Kidney tubule cell (primary cell): ENCODE measurements at places on chromosomes 7 and 10.

- no peak for DNase-seq
Measured at GRCh38 chr7:43130347-43130746, 17.9 kb downstream of the HECW1 start.

DNA sequence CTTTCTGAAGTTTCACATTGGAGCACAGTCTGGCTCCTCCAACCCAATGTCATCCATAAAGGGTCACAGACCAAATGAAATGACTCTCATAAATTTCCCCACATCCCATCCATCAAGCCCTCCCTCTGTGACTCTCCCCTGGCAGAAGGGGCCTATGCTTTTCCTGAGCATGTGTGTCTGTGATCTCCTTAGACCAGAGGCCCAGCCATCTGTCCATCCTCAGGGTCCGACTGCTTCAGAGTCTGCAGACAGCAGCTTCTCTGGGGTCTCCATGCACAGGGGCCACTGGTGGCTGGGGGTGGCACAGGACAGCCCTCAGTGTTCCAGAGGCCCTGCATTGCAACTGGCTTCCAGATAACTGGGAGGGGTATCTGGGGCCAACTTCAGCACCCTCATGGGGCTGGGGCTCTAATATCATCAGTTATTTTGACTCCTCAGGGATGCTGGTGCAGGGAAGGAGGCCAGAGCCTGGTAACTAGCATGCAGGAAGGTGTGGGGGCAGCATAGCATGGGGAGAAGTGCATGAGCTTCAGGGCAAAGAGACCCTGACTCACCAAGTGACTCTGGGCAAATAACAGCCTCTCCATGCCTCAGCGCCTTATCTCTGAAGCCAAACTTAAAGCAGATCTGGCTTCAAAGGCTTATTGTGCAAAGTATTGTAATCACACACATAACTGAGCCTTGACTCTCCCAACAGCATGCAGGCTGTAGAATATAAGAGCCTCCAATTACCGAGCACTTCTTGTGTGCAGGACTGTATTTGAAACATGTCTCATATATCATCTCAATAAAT, 266.9 kb downstream of the GRID1 start:
- DNase-seq = no peak

DNA sequence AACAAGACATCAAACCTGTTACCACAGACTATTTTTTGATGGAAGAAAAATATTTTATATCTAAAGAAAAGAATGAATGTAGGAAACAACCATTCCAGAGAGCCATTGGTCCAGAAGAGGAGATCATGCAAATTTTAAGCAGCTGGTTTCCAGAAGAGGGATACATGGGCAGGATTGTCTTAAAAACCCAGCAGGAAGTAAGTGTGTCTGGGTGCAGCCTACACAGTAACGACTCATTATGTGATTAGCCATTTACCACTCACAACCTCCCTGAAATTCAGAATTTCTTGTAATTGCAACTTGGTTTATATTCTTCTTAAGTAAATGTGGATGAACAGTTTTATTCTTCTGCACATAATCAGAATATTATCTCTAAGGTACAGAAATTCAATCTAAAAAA, 46.2 kb downstream of the NOC3L start:
- peak; percentile 21 for DNase-seq

GRCh38 chr7:116426428-116427156, 72.9 kb upstream of the CAV2 start:
- DNase-seq = peak; percentile 89

DNA sequence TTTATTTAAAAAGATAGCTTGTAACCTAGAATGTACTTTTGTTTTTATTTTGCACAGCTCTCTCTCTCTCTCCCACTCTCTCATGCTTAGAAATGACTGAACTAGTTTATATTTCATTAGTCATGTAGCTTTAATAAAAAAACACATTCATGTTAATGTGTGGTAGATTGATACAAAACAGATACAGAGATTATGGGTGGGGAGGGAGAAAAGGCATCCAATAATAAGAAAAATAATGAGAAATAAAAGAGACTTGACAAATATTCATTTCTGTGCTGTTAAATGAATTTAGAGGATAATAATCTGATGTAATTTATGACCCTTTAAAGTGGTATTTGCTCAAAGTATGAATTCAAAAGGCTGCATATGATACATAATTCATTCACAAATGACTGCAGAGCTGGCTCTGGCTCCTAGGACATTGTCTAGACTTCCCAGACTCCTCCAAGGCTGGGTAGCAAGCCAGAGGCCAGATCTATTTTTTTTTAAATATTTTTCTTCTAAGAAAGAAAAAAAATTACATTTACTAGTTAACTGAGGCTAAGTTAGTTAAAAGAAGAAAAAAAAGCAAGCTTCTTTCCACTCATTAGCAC, 105.7 kb upstream of the DNAJB12 start:
- no peak for DNase-seq

DNA sequence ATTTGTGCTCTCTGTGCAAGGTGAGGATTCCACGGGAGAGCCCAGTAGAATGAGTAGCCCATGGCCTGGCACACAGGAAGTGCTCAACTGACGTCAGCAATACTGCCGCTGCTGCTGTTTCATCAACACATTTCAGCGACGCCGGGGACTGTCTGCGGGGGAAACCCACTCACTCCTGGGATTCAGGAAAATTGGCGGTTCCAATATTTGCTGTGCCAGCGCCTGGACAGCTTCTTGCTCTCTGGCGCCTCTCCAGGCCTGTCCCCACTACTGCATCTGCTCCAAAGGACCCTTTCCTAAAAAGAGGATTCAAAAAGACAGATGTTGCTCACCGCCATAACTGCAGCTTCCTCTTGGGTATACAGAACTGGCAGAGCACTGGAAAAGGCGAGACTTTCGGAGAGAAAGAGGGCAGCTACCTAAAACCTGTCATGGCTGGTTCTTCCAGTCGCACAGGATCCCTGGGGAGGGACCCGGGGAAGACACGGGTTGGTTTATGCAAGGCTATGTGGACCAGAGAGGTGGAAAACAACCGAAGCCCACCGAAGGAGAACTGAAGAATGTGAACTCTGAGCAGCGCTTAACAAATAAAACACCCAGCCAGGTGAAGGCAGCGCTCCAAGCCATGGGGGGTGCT, 39.7 kb upstream of the ENO4 start:
- DNase-seq = peak; percentile 40

DNA sequence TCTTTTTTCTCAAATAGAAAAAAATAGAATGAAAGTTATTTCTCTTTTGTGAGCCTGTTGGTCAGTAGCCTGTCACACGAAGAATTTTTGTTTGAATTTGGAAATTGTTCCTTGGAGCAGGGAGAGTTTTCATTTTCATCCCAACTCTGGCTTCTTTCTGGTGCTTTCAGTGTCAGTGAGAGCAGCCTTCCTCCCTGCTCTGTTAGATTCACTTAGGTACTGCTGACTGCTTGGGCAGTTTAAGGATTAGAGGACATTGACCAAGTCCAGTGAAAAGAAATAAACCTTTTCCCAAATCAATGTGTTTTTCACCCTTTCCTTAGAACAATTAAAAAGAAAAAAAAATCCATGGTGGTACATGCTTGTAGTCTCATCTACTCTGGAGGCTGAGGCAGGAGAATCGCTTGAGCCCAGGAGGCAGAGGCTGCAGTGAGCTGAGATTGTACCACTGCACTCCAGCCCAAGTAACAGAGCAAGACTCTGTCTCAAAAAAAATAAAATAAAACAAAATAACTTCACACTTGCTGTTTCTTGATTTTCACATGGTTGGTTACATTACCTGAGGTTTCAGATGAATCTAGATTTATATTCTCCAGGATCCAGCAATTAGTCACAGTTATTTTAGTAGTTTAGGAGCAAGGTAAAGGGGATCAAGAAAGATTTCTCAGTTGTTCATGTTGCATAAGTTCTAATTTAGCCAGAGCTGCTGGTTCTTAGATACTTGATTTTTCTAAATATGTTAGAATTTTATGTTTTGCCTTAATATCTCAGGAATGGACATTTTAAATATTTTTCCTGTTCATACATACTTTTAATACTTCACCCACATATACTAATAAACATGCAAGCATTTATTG, 63.1 kb downstream of the ZNRF2 start:
- no peak for DNase-seq

DNA sequence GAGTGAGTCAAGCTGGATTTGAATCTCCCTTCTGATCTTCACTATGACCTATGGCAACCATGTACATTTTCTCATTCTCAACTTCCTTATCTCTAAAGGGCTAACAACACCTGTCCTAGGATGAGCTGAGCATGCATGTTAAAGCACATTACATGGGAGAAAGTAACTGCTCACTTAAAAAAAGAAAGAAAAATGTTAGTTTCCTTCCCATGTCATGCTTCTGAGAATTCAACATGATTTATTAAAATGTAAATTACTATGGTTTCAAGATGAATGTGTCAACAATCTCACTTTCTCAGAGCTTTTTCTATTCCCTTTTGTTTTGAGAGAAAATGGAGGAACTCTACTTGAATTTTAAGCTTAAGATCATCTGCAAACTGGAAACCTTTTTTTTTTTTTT, 295.3 kb downstream of the SKIDA1 start:
- DNase-seq = no peak

DNA sequence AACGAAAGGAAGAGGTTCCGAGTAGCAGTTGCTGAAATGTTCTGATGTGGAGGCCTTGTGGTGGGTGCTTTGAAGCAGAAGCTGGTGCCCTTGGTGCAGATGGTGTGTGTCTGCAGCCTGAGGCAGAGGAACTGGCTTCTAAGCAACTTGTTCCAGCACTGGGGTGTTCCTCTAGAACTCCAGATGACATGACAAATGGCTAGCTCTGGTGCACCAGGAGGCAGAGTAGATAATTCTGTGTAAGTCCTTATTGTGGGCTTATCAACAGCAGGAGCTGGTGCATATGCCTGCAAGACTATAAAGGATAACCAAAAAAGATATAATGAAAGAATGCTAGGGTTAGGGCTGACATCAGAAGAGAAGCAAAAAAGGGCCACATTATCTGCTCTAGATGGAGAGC, 76.5 kb downstream of the ARL5B start:
- DNase-seq = no peak

- DNase-seq = no peak
Measured at GRCh38 chr7:135192914-135193536, 18.3 kb downstream of the WDR91 start.

- DNase-seq = no peak
Measured at GRCh38 chr10:68446179-68446578, 25.6 kb downstream of the DNA2 start.

DNA sequence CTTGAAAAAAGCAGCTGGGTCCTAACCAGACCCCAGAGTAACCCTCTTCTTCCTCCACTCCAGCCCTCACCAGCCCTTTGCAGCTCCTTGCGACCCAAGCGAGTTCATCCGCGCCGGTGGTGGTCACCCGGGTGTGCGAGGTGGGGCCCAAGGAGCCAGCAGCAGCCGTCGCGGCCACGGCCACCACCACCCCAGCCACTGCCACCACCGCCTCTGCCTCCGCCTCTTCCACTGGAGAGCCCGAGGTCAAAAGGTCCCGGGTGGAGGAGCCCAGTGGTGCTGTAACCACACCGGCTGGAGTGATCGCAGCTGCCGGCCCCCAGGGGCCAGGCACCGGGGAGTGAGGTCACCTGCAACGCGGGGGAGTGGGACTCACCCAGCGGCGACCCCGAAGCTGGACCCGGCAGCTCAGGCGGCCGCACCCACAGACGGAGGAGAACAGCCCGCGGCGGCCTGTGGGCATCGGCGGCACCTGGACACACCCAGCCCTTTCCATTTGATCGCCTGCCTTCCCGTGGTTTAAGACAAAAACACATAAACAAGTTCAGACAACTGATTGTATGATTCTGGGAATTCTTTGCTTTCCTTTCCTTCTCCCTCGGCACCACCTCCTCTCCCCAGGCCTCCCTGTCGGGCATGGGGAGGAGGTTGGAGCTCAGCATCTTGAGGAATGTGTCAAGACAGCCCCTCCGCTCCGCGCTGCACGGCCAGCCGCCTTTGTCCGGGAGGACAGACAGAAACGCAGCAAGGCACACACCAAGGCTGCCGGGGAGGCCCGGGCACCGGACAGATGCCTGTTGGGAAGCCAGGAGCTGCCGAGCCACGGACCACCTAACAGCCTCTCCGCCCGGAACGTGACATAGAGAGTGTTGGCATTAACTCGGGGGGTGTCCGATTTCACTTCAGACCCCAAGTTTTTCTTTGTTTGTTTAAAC, 13.0 kb upstream of the AP5Z1 start:
- no peak for DNase-seq

GRCh38 chr10:60042914-60043313, 136.6 kb upstream of the CCDC6 start:
- peak; percentile 5 for DNase-seq

GRCh38 chr10:62632071-62632809, 172.3 kb upstream of the ADO start:
- DNase-seq = no peak

- no peak for DNase-seq
Measured at GRCh38 chr7:107041097-107041496, 3.4 kb upstream of the PRKAR2B start.

- peak; percentile 71 for DNase-seq
Measured at GRCh38 chr7:48087349-48087748, 1.7 kb upstream of the UPP1 start.

GRCh38 chr7:115300231-115300870, 378.5 kb downstream of the MDFIC start:
- peak; percentile 36 for DNase-seq

GRCh38 chr7:151551820-151552219, 32.1 kb upstream of the RHEB start:
- no peak for DNase-seq

DNA sequence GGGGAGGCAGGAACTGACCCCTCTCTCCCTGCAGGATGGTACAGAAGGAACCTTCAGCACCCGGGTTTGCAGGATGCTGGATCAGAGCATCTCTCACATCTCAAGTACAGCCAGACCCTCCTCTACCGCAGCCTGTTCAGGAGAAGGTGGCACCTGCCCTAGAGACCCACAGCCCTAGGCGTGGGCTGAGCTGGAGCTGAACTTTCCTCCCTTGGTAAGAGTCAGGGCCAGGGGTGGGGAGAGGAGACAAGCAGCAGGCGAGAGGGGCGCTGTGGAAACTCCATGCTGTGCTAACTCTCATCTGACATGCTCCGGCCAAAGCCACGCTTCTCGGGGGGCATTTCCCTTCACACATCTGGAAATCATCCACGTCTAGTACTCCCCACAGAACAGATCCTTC, 154.4 kb downstream of the DIP2C start:
- no peak for DNase-seq

DNA sequence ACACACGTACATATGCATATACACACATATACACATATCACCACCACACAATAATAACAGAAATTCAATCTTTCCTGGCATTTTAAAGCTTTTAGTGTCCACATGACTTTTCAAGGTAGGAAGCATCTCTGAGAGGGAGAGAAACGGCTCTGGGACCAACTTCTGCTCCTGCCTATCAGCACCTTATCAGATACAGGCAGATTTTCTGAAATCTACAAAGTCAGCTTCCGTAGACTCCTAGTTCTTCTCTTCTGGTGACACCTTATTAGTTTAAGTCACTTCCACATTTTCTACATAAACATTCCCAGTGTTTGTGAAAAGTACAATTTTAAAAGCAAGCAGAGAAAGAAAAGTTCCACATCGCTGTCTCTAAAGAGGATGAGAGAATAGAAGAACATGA, 74.5 kb downstream of the ZNF22 start:
- no peak for DNase-seq

DNA sequence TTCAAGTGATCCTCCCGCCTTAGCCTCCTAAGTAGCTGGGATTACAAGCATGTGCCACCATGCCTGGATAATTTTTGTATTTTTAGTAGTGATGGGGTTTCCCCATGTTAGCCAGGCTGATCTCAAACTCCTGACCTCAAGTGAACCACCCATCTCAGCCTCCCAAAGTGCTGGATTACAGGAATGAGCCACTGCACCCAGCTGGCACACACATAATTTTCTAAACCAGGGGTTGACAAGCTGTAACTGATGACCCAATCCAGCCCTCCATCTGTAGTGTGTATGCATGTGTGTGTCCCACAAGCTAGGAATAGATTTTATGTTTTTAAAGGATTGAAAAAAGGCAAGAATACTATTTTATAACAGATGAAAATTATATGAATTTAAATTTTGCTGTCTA, 125.9 kb upstream of the INSYN2A start:
- DNase-seq = no peak
